Endothelial cell (in vitro differentiated cells): ENCODE measurements at places on chromosomes 11 and 22. TPM values are rescaled to one million over a fixed set of nuclear protein-coding genes. Genes with fewer than 3 reads are reported as not detected.
A peak's percentile ranks its signal among the peaks of the same experiment; 100 is the strongest.

DNA sequence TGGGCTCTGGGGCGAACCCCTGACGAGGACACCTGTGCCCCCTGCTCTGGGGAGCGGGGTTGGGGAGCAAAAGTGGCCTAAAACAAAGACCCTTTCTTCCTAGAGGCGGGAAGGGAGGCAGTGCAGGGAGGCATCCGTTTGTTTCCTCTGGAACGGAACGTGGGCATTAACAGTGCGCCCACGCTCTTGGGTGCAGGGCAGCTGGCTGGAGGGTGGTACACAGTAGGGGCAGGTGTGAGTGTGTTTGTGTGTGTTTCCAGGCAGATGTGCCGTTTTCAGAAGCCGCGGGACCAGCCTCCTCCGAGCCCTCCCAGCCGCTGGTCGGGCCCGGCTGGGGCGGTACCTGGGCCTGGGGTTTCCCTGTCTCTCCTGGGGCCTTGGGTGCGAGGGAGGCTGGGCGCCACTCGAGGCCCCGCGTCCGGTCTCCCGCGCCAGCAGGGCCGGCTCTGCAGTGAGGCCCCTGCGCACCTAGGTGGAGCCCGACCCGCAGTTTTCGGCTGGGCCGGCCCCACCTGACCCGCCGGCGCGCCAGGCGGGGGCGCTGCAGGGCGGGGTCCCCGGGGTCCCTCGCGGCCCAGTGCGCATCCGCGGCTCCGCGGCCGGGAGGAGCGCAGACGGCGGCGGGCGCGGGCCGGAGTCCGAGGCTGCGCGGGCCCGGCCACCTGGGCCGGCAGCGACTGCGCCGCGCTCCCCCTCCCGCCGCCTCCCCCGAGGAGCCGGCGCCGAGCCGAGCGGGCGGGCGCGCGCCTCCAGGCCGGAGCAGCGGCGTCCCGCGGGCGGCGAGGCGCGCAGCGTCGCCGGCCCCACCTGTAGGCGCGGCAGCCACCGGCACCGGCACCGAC is 1252.7 kb downstream of the BRD1 start:
- H3K36me3 ChIP-seq = peaks cover 6% of the 10 kb centered on the region
- peak overlapping the region; percentile 87 for H3K4me3 ChIP-seq
- DNase-seq = peak; percentile 88
- H3K27ac ChIP-seq = peak overlapping the region; percentile 67
- peaks cover 9% of the 10 kb centered on the region for H3K27me3 ChIP-seq
- no peaks in the 10 kb centered on the region for H3K4me1 ChIP-seq

DNA sequence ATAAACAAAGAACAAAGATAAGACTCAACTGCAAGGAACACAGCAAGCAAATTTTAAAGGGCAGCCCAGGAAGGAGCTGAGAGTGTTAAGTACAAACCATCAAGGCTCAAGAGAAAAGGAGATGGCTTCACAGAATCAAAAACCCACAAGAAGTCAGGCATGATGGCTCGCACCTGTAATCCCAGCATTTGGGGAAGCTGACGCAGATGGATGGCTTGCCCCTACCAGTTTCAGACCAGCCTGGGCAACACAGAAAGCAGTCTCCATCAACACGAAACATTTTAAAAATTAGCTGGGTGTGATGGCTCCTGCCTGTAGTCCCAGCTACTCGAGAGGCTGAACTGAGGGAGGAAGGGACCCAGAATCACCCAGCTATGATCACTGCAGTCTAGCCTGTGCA is 32.6 kb downstream of the MAPK1 start:
- no peak overlapping the region for H3K27ac ChIP-seq
- peaks cover 7% of the 10 kb centered on the region for H3K36me3 ChIP-seq
- H3K27me3 ChIP-seq = peaks cover 3% of the 10 kb centered on the region

- peaks cover 22% of the 10 kb centered on the region for H3K4me1 ChIP-seq
- no peak overlapping the region for H3K4me3 ChIP-seq
- no peaks in the 10 kb centered on the region for H3K36me3 ChIP-seq
- peak overlapping the region; percentile 90 for H3K27ac ChIP-seq
- DNase-seq = no peak
Observed at GRCh38 chr11:96242191-96242847, 100.7 kb downstream of the MAML2 start.

DNA sequence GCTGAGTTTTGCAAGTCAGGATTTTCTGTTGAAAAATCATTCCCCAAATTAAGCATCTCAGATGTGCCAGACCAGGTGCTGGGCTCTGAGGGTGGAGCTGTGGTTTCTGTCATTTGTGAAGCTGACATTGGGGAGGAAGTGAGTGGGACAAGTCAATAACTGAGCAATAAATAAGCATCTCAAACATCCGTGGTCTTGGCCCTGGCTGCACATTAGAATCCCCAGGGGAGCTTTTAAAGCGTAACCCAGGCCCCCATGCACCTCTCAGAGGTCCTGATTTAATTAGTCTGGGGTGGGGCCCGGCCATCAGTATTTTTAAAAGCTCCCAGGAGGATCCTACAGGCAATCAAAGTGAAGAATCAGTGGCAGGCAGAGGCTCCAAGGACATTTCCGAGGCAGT is 420.0 kb downstream of the MN1 start:
- H3K36me3 ChIP-seq = no peaks in the 10 kb centered on the region
- no peak for DNase-seq
- no peak overlapping the region for H3K4me3 ChIP-seq
- H3K4me1 ChIP-seq = no peaks in the 10 kb centered on the region
- peaks cover 1% of the 10 kb centered on the region for H3K27me3 ChIP-seq
- H3K27ac ChIP-seq = no peak overlapping the region

DNA sequence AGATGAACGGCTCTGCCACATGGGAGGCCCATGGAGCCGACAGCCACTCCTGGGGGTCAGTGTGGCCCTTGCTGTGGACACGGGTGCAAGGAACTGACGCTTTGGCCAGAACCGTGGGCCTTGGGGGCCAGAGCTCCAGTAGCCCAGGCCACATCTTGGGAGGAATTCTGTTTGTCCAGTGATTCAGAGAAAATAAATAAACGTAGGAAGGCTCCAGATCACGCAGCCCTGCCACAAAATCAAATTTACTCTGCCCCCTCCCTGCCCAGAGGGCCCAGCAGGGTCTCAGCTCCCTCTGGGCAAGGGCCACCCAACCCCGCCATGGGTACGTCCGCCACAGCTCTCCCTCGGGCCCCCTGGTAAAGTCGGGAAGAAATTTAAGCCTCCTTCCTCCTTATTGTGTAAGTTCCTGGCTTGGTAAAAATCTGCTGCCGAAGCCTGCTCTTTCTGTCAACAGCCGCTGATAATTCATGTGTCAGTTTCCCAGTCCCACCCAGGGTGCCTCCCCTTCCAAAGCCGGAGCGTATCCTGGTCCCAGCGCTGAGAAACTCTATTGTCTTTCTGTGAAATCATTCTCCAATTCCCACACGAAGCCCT is 6.9 kb upstream of the MUC5AC start:
- no peak overlapping the region for H3K27ac ChIP-seq
- H3K4me1 ChIP-seq = peaks cover 4% of the 10 kb centered on the region
- peaks cover 11% of the 10 kb centered on the region for H3K27me3 ChIP-seq
- DNase-seq = no peak
- no peak overlapping the region for H3K4me3 ChIP-seq

DNA sequence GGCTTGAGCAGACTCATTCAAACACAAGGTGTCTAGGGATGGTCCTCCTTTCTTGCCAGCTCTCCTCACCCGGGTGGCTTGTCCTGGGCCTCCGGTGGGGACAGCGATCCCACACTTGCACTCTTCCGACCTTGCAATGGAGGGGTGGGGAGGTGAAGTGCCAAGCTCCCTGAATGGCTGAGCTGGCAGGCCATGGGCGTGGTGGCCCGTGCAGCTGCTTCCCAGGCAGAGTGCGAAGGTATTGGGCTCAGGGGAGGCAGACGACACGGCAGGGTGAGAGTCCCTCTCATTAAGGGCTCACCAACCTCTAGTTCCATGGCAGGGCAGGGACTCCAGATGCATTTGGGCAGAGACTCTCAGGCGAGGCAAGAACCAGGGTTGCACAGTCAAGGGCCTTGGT is 11.0 kb upstream of the RASL10A start:
- H3K27me3 ChIP-seq = peaks cover 17% of the 10 kb centered on the region
- H3K27ac ChIP-seq = peak overlapping the region; percentile 36
- peaks cover 32% of the 10 kb centered on the region for H3K36me3 ChIP-seq
- H3K4me1 ChIP-seq = peaks cover 8% of the 10 kb centered on the region
- no peak for DNase-seq
- H3K4me3 ChIP-seq = peak overlapping the region; percentile 79

HIC2 gene
- 23.5 TPM for total RNA-seq

CAT gene
- total RNA-seq = 30.2 TPM

DNA sequence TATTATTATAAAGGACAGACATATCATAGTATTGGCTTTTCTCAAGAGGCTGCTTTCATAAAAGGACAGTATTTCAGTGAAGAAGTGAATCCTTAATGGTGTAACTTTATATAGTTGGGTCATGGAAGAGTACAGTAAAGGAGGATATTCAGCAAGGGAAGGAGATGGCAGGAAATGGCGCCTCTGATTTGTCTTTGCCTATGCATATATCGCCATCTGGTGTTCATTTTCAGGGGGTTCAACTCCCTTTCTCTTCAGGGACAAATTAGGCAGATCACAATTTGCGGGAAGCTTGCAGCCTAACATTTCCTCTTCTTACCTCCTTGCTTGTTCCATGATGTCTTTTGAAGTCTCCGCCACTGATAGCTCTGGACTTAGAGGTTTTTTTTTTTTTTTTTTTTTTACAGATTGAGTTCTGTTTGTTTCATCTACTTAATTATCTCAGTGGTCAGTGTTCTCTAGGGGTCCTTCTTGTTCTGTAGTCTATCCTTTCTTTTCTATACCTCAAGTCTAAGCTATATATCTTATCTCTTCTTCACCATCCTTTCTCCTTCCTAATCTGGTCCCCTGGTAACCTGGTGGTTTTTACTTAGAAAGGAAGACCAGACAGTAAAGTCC is 21.8 kb upstream of the RRM1 start:
- H3K4me1 ChIP-seq = peaks cover 11% of the 10 kb centered on the region
- H3K4me3 ChIP-seq = no peak overlapping the region
- no peak overlapping the region for H3K27ac ChIP-seq
- H3K27me3 ChIP-seq = peaks cover 1% of the 10 kb centered on the region
- H3K36me3 ChIP-seq = peaks cover 5% of the 10 kb centered on the region
- DNase-seq = peak; percentile 66

- peak overlapping the region; percentile 22 for H3K27ac ChIP-seq
- H3K27me3 ChIP-seq = peaks cover 6% of the 10 kb centered on the region
- H3K4me1 ChIP-seq = peaks cover 17% of the 10 kb centered on the region
- H3K36me3 ChIP-seq = no peaks in the 10 kb centered on the region
- no peak for DNase-seq
Observed at GRCh38 chr11:63682066-63683021, 1.0 kb downstream of the RTN3 start.

DNA sequence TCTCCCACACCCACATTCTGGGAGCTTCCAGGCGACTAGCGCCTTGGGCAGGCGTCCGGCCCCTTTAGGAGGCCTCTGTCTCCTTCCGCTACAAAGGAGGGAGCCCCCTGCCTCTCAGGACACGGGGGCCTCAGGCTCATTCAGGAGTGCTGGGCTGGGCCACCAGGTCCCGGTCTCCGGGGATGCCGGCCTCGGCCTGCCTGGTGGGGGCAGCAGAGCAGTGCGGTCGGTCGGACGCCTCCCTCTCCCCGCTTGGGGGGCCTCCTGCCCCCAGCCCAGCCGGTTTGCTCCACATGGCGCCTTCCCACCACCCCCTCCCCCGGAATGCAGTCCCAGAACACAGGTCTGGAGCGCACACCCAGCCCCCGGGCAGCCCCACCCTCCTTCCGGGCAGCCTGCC is 21.9 kb downstream of the MRPL23 start:
- no peaks in the 10 kb centered on the region for H3K27me3 ChIP-seq
- no peak overlapping the region for H3K4me3 ChIP-seq
- H3K27ac ChIP-seq = no peak overlapping the region
- H3K36me3 ChIP-seq = no peaks in the 10 kb centered on the region
